ELR (cell line): ENCODE measurements at places on chromosomes 16 and 17.

GRCh38 chr16:85355515-85355837 is 243.2 kb upstream of the CIBAR2 start:
- no peak for DNase-seq

- DNase-seq = no peak
These were observed 398.6 kb upstream of the ERCC4 start for GRCh38 chr16:13521356-13521755.

GRCh38 chr16:50166511-50167500 is 13.7 kb downstream of the TENT4B start:
- DNase-seq = peak; percentile 62

DNA sequence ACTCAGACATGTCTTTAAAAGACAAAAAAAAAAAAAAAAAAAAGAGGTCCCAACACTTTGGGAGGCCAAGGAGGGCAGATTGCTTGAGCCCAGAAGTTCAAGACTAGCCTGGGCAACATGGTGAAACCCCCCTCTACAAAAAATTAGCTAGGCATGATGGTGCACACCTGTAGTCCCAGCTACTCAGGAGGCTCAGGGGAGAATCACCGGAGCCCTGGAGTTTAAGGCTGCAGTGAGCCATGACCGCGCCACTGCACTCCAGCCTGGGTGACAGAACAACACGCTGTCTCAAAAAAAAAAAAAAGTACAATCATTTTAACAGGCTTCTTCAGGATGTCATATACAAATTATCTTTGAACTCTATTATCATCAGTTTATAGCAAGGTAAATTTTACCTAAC is 22.0 kb downstream of the C16orf87 start:
- DNase-seq = no peak

DNA sequence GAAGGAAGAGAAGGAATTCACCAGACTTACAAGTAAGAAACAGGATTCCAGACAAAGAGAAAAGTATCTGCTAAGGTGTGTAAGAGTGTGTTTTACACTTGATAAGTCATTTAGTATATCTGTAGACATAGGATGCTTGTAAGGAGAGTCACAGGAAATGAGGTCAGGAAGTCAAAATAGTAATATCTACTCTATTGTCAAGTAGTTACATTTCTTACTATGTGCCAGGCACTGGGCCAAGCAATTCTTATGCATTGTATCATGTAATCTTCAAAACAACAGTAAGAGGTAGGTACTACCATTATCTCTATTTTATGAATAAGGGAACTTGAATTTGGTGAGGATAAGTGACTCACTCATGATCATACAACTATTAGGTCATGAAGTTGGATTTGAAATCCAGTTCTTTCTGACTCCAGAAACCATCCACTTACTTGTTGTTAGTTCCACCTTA is 129.1 kb downstream of the SNX11 start:
- peak; percentile 99 for DNase-seq

DNA sequence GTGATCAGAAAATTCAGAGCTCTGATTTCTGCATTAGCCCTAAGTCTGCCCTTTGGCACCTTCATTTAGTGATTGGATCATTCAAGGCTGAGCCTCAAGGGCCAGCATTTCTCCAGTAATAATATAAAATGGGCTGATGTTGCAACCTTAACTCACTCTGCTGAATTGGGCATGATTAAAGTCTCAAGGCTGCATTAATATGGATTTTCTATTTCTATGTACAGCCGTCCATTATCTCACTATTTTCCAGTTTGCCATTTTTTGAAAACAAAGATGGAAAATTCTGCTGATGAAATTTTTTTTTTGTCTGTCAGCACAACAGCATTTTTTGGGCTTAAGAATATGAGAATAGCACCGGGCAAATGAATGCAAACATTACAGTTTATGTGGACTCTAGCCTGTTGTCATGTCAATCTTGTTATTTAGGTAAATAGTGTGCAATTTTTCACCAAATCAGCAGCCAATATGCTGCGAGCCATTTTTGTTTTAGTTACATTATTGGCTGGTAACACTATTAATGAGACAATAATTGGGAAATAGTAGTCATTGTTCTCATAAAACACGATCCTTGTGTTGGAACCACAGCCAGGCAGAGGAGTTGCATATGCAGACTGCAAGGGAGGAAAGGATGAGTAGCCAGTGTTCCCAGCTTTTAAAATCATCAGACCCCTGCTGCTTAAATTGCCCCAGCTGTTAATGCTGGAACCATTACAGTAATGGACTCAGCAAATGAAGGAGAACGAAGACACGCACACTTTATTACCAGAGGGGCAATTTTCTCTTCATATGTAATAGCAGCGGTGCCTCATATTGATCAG is 10.5 kb downstream of the FTO start:
- no peak for DNase-seq

GRCh38 chr16:56748826-56749225 is 18.9 kb downstream of the NUP93 start:
- no peak for DNase-seq

- peak; percentile 33 for DNase-seq
These were observed at the start of gene ICAM2 for GRCh38 chr17:64020056-64020766. ICAM2 (minus strand) TSS chr17:64020633; CDS start chr17:64006691, 13,942 bp downstream.

- DNase-seq = no peak
These were observed 8.7 kb upstream of the UBE2G1 start for GRCh38 chr17:4375039-4375748.

DNA sequence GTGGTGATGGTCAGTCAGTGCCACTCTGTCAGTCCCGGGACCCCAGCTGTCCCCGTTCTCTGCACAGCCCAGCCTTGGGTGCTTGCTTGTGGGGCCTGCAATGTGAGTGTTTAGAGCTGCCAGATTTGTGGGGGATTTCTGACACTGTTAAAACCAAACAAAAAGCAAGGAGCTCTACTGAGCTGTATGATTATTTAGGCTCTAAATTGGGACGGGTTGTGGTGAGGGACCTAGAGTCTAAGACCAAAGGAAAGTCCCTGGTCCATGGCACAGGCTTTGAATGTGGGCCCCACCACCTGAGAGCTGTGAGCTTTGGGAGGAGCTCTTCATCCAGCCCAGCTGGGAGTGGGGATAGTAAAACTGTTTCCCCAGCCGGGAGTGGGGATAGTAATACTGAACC is 63.3 kb downstream of the KSR1 start:
- no peak for DNase-seq

GRCh38 chr17:64399767-64400156 is 9.1 kb upstream of the PECAM1 start:
- DNase-seq = no peak

GRCh38 chr16:85712801-85713200 is 24.0 kb upstream of the GINS2 start:
- no peak for DNase-seq

GRCh38 chr17:35050170-35050569 is 13.3 kb downstream of the RFFL start:
- DNase-seq = no peak

DNA sequence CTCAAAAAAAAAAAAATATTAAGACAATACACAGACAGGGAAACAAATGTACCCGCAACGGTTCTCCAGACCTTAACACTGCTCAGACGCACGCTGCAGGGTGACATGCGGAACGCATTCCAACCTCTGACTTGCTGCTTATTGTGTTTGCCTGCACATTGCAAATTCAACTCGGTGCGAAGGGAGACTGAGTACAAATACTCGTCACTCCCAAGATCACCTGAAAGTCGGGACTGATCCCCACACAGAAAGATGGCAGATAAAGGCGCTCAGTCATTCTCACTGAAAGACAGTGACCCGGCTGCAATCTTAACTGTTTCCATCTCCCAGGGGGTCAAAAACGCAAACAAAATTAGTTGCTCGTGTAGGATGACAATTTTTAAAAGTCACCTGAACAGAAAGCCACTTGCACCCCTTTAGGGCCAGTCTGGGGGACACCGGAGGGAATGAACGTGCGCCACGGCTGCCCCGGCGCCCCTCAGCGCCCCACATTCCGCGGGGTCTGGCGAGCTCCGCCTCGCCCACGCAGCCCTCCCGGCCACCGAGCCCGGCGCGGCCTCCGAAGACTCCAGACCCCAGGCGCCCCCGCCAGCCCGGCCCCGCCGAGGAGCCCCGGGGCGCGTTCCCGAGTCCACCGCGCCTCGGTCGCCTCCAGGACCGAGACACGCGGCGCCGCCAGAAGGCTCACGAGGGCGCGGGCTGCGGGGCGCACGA is 589 bp downstream of the CLCN7 start:
- DNase-seq = peak; percentile 18

GRCh38 chr16:75112734-75113491 is 3.7 kb downstream of the LDHD start:
- DNase-seq = no peak

DNA sequence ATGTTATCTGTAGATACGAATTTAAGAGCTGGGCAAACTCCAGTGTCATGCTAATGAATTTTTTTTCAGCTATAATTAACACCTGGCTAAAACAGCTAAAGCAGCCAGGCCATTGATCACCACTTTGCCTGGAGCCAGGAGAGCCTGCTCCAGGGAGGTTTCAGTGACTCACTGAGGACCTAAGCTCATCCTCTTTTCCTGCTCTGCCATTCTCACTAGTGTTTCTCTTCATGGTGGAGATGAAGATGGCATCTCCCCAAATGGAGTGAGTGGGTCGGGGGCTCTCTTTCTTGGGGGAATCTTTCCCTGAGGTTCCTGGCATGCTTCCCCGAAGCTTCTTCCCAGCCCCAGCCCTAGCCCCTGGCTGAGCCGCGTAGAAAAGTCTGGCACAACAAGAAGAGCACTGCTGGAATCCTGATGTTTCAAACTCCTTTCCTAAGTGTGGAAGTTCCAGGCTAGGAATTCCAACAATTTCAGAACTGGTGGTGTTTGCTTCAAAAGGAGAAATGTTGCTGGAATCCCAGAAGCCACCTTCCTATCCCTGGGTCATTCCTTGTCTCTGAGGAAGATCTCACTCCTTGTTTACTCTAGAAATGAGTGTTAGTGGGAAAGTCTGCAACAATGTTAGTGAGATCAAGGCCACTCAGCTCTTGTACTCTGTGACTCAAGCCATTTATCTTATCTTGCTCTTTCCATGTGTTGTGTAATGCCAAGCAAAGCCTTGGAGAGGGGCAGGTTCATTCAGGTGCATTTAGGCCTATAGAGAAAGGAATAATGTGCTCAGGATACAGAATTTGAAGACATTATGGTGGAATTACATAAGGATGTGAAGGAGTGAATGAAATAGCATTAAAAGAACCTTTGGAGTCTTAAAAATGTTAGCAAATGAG is 26.0 kb upstream of the B4GALNT2 start:
- peak; percentile 72 for DNase-seq

- DNase-seq = no peak
These were observed 53.1 kb downstream of the RAP1GAP2 start for GRCh38 chr17:2849327-2849670.

- no peak for DNase-seq
These were observed 12.2 kb upstream of the C16orf54 start for GRCh38 chr16:29757950-29758466.

DNA sequence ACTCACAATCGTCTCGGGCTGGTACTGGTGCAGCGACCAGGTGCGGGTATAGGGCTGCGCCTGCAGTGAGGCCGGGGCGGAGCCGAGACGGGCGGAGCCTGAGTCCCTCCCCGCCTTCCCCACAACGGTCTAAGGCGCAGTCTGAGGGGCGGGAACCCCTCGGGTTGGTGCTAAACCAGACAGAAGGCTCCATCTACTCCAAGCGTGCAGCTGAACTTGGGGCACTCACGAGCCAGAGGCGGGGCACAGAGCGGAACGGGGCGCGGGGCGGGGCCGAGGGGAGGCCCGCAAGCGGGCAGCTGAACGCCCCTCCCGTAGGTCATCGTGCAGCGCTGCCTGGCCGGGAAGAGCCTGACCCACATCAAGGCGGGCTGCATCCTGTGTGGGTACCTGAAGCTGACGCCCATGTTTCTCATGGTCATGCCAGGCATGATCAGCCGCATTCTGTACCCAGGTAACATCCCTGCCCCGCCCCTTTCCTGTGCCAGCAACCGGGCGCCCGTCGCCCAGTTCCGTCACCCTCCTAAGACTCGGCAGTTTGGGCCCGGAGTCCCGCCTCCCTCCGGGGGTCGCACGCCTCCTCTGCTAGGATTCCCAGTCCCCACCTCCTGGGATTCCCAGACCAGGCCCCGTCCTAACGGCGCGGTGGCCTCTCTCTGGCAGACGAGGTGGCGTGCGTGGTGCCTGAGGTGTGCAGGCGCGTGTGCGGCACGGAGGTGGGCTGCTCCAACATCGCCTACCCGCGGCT is 5.0 kb downstream of the SLC5A2 start:
- peak; percentile 53 for DNase-seq

DNA sequence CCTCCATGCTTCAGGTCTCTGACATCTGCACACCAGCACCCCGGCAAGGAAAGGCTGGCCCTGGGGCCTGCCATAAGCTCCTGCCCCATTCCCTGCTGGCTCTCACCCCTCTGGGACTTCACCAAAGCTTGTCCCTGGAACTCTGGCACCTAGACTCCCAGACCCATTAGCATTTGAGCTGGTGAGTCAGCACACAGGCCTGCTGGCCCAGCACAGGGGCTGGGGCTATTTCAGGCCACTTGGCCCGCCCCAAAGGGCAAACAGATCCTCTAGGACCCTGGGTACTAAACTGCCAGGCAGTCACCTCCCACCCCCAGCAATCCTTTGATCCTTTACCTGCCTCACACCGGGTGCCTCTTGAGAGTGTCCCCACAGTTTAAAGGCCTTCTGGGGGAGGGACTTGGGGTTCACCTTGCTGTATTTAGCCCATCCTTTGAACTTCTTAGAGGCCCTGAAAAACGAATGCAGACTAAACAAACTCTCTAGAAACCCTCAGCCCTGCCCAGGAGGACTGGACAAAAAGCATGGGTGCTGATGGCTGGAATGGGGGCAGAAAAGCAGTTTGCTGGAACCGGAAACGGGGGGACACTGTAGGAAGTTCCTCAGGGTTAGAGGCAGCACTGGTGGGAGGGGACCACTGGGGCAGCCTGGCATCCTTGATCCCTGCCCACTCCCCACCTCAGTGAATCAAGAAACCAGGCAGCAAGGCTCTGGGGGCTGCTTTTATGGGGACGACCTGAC is 3.2 kb upstream of the SAMD14 start:
- peak; percentile 62 for DNase-seq

GRCh38 chr17:60863892-60864707 is 186.4 kb downstream of the BCAS3 start:
- no peak for DNase-seq

- DNase-seq = no peak
These were observed 27.0 kb upstream of the ABCC3 start for GRCh38 chr17:50607522-50608175.

DNA sequence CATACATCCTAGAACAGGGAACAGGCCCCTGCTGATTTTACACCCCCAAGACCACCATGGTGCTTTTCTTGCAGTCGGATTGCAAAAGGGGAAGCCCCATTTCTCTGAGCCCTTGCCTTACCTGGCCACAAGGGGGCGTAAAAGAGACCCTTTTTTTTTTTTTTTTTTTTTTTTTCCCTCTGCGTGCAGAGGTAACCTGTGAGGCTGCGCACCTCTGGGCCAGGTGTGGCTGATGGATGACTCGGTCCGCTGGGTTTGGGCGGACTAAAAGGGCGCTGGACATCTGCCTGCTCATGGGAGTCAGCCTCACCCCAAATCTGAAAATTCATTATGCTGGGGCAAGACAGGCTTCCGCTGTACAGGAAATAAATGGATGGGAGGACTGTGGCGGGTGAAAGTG is 281.0 kb downstream of the CBLN1 start:
- DNase-seq = no peak

GRCh38 chr16:59913666-59914065 is 1179.5 kb upstream of the GOT2 start:
- no peak for DNase-seq
